ENCODE measurements at places on chromosomes 6 and 20.

GRCh38 chr6:150987371-150987828, 121.9 kb downstream of the MTHFD1L start:
- DNase-seq = no peak

GRCh38 chr20:42742926-42743325, 446.8 kb downstream of the PTPRT start:
- no peak for DNase-seq

- DNase-seq = no peak
These were observed 40.7 kb downstream of the STK38 start for GRCh38 chr6:36506611-36507010.

DNA sequence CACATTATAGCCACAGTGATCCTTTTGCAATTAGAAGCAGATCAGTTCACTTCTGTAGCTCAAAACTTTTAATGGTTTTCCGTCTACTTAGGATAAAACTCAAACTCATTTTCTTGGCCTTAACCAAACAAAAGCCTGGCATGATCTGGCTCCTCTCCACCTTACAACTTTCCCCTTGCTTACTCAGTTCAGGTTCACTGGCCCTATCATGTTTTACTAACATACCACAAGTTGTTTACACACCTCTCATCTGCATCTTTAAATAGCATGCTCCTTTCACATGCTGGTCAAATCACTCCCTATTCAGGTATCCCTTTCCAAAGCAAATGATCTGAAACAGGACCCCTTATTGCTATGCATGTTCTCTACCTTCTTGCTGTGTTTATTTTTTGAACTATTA, 191.4 kb upstream of the FAM83B start:
- no peak for DNase-seq

DNA sequence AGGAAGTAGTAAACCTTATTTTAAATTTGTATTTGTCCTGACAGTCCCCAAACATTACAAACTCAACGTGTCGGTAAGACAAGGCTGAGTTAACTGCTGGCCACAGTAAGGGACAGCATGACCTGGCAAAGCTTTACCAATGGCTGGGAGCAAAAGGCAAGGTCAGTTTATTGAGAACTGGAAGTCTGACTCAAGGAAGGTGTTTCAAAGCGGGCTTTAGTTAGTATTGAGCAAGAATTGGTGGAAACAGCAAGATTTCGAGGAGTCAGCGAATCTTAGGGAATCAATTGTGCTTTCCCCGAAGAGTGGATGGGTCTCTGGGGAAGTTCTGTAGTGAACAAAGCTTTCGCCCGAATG, 885 bp upstream of the GZF1 start:
- DNase-seq = no peak

DNA sequence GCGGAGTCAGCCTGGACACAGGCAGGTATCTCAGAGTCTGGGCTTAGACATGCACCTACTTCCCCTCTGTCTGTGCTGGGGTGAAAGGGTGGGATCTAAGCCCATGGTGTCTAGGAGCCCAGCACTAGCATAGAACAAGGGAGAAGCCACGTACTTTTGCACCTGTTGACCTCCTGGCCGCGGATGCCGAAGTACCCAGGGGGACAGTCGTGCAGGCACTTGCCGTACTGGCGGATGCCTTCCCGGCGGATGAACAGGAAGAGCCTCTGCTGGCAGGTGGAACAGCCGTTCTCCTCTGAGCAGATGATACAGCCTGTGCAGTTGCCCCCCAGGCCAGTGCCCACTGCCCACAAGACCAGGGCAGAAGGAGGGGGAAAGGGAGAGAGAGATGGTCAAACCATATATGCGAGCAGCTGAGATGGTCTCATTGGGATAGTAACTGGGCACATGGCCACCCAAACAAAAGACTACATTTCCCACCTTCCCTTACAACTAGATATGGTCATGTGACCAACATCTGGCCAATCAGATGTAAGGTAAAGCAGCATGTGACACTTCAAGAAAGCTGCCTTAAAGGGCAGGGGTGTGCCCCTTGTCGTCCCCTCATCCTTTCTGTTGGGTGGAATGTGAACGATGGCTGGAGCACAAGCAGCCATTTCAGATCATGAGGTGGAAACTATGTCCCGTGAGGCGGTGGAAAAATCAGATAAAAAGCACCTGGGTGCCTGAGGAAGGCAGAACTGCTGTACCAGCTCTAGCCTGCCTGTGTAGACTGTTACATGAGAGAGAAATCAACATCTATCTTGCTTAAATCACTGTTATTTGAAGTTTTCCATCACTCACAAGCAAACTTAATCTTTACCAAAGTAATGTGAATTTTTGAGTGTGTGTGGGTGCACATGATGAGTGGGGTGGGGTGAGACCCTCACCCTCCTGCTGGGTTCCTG, 34.0 kb downstream of the RSPO4 start:
- DNase-seq = no peak

All from hypothalamus (tissue), 51 donors.